ENCODE measurements at places on chromosomes 16 and 17.

DNA sequence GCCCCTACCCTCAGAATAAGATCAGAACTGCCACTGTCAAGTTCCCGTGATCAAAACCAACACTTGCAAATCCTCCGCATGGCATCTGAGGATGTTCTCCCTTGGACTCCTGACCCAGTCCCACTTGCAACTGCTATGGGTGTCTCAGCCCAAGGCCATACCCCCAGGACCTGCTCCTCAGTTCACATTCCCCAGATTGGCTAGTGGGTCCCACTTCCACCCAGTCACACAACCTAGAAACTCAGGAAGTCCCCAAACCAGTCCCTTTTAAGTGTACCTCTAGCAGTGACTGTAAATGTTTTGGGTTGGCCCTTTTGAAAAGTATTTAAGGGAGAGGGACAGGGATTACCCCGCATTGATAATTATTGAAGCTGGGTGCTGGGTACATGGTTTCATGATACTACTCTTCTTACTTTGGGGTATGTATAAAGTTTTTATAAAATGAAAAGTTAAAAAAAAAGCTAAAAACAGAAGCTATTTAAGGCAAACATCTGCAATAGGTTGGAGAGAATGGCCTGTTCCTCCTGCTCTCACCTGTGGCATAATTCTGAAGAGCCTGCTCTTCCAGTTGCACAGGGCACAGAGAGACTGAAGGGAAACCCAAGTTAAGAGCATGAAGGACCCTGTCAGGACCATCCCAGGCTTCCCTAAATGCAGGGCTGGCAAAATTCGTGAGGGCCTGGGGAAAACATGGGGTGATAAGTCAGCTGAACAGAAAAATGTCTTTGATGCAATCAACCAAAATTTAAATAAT is 42.5 kb downstream of the ERN1 start:
- DNase-seq: no peak

- no peak for DNase-seq
These were observed 5.3 kb upstream of the CCL1 start for GRCh38 chr17:34368196-34368945.

GRCh38 chr16:82460766-82461165 is 166.0 kb upstream of the CDH13 start:
- DNase-seq: no peak

DNA sequence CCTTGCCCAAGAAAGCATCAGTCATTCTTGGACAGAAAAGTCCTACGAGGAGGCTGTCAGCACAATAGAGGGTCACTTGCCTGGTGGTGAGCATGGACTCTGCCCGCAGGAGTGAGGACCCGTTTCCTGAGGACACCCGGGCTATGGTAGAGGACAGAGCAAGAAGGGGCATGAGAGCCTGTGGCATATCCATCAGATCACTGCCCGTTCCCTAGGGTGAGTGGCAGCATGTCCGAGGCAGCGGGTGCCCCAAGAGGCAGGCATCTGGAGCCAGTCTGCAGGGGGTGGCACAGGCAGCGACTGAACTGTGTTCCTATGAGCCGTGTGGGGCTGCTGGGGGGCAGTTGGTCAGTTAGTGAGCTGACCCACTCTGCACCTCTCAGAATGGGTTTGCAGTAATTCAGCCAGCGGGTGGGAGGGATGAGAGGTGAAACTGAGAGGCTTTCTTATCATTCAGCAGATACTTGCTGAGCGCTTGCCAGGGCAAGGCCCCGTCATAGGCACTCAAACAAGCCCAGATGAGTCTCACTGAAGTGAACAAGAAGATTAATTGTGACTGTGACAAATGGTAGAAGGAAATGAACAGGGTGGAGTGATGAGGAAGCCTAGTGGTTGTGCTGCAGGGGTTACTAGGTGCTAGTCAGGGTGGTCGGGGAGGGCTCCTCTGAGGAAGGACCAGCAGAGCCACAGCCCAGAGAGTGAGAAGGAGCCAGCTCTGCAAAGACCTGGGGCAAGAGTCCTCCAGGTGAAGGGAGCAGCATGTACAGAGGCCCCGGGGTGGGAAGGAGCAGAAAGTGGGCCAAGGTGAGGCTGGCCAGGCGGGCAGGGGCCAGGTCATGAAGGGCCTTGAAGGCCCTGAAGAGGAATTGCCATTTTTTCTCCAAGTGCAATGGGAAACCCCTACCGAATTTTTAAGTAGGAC is 87.9 kb downstream of the CLEC16A start:
- no peak for DNase-seq

- no peak for DNase-seq
These were observed 401.4 kb upstream of the C16orf82 start for GRCh38 chr16:26665166-26665939.

- no peak for DNase-seq
These were observed 10.4 kb downstream of the MILR1 start for GRCh38 chr17:64459284-64459747.

DNA sequence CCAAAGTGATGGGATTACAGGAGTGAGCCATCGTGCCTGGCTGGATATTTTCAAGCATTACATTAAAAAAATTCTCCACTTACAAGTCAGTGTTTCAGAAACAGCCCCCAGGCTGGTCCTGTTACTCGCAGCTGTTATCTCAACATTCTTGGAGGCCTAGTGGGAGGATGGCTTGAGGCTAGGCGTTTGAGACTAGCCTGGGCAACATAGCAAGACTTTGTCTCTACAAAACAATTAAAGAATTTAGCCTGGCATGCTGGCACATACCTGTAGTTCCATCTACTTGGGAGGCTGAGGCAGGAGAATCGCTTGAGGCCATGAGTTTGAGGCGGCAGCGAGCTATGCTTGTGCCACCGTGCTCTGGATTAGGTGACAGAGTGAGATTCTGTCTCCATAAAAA is 26.5 kb upstream of the SPNS3 start:
- no peak for DNase-seq

DNA sequence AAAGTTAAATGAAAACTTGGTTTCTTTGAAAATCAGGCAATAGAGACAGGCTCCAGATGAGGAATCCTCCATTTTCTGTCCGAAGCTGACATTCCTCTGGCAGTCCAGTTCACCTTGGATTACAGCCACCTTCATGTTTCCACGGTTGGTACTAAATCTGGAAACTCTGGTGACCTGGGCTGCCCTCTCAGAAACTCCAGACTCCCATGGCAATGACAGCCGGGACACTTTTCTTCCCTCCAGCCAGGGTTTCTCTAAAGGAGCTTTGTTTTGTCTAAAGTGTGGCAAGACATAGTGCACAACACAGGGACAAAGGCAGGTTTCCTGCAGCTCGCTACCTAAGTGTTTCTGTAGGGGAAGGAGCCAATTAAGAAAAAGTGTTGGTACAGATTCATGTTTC is 36.0 kb downstream of the CLUAP1 start:
- DNase-seq: no peak

DNA sequence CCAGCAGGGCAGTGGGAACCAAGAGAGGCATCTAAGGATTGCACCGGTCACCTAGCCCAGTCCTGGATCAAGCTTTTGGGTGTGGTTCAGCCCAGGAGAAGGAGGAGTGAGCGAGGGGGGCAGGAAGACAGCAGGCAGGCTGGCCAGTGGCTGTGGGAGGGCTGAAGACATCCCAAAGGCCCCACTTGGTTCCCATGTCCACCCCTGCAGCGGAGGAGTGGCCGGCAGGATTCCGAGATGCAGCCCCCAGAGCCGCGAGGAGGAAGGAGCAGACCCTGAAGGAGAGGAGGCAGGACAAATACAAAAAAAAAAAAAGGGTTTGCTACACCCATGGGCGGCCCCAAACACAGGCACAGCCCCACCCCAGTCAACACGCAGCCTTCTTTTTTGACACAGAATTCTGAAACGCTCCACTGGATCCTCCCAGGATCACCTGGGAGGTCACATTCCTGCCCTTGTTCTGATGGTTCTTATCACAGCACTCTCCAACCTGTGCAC is 1.1 kb upstream of the SLC47A2 start:
- no peak for DNase-seq

DNA sequence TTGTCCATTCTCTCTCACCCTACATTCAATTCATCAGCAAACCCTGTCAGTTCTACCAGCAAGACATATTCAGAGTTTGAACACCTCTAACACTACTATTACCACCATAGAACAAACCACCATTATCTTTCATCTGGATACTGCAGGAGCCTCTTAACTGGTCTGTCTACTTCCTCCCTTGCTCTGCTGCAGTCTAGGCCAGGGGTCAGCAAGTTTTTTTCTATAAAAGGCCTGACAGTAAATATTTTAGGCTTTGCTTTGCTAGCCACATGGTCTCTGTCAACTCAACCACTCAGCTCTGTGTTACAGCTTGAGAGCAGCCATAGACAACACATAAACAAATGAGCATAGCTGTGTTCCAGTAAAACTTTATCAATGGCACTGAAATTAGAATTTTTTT is 13.8 kb downstream of the KCTD19 start:
- no peak for DNase-seq

DNA sequence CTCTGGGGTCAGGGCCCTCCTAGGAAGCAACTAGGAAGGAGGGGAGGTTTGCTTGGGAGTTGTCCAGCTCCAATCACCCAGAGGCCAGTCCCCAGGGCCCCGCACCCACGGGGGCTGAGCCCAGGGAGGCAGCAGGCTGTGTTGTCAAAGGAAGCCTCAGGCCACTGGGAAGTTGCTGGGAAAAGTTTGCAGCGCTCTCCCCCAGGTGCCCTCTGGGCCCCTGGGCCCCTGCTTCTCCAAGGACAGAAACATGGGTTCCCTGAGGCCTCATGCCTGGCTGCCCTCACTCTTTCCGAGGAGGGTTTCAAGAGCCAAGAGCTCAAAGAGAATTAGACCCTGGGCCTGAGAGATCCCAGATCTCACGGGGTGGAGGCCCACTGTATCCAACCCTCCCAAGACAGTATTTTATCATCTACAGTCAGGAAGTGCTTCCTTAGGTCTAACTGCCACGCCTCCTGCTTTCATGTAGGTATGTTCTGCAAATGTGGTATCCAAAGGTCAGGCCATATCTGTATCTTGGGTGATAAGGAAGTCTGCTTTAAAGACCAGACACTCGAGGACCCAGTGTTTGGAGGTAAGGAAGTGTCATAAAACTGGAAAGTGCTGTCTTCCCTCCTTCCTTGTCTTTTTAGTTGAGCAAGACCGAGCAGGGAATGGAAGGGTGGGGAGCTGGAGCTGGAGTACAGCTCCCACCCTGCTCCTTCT is 44.2 kb upstream of the ZNF423 start:
- DNase-seq: no peak

DNA sequence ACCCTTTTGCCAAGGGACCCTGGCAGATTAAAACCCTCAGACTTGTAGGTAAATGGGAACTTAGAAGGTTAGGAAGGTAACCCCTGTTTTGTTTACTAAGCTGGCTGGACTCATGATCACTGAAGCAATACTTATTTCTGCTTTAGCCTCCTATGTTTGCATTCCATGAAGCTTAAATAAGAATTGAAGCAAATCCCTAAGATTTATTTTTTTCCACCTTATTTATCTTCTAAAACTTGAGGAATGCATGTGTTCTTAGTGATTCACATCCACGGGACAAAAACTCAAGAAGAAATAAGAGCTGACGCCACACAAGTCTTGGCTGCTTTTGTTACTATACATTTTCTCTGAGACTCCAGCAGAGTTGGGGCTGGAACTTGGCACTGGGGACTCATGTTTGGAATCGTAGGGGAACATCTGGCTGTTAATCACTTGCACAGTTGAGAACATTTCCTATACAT is 35.5 kb downstream of the CLUAP1 start:
- no peak for DNase-seq

DNA sequence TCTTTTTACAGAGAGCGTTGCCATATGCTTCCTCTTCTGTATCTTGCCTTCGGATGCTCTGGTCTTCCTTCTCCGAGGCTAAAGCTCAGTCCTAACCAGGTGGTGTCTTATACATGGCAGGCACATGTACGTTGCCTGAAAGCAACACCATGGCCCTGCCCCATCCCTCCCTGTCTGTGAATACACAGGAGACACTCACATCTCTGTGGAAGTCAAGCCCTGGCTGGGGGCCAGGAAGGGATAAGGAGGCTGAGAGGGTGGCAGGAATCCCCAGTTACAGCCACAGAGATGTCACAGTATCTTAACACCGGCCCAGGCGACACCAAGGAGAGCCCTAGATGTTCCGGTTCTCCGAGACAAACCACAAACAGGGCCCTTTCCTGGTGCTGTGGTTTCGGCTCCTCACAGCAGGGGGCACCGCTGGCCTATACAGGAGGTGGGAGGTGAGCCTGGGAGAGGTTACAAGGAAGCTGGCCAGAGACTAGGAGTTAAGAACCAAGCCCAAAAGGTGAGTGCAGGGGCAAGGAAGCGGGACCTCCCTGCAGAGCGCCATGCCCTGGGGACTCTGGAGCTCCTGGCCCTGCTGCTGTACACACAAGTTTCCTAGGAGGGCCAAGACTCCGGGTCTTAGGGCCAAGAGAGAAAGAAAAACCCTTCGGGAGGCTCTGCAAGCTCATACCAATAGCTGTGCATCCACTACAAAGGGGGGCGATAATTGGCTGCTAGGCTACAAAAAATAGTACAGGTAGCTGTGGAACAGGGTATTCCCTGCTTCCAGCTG is 41.7 kb downstream of the SRL start:
- DNase-seq: no peak

DNA sequence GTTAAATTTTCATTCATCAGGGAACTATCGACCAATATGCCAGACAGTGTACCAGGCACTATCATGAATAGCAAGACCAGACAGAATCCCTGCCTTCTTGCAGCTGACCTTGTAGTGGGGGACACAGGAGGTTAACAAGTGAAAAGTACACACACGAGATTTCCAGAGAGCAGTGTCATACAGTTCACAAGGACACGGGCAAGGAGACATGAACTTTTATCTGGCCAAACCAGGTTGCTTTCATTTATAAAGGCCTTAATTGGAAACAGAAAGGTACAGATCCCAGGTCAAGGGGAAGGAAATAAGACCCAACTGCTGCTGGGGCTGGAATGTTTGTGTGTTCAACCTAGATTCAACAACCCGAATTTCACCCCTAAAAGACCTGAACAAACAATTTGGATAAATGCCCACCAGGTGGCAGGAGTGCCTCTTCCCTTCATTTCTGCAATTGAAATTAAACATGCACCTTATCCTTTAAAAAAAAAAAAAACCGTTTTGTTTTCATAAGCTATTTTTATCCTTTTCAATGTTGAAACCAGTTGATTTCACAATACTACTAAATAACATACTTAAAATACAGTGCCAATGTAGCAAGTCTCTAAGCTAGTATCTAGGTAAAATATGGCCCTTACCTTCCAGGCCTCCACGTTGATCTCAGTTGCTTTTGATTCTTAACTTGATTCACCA is 65.9 kb downstream of the EMP2 start:
- DNase-seq: no peak

- no peak for DNase-seq
These were observed 3.7 kb downstream of the CAPNS2 start for GRCh38 chr16:55570159-55570558.

GRCh38 chr17:689556-690275 is 24.9 kb downstream of the VPS53 start:
- no peak for DNase-seq

Measured in GM12892 (cell line).